Natural killer cell treated with Interleukin-12 subunit alpha and Interleukin-12 subunit beta and Interleukin-15 and Interleukin-18, amount 100 ng/mL, for 72 hours (primary cell): ENCODE measurements at places on chromosomes 2 and 18. TPM values are rescaled to one million over a fixed set of nuclear protein-coding genes. Genes with fewer than 3 reads are reported as not detected.
A peak's percentile ranks its signal among the peaks of the same experiment; 100 is the strongest.

GRCh38 chr2:218291318-218292047, 820 bp downstream of the TMBIM1 start:
- H3K27ac ChIP-seq: peak overlapping the region; percentile 81
- H3K27me3 ChIP-seq: no peaks in the 10 kb centered on the region
- H3K4me3 ChIP-seq: peak overlapping the region; percentile 91

DNA sequence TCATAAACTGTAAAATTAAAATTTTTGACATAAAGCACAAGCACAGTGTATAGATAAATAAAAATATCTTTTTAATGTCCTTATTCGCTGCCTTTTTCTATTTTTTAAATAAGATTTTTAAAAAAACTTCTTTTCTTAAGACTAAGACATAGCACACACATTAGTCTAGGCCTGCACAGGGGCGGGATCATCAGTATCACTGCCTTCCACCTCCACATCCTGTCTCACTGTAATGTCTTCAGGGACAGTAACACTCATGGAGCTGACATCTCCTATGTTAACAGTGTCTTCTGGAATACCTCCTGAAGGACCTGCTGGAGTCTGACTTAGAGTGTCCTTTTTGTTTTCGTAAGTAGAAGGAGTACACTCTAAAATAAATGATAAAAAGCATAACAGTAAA, 33.0 kb downstream of the VAPA start:
- no peaks in the 10 kb centered on the region for H3K27me3 ChIP-seq
- no peak for DNase-seq
- no peak overlapping the region for H3K4me3 ChIP-seq
- H3K36me3 ChIP-seq: no peaks in the 10 kb centered on the region

DNA sequence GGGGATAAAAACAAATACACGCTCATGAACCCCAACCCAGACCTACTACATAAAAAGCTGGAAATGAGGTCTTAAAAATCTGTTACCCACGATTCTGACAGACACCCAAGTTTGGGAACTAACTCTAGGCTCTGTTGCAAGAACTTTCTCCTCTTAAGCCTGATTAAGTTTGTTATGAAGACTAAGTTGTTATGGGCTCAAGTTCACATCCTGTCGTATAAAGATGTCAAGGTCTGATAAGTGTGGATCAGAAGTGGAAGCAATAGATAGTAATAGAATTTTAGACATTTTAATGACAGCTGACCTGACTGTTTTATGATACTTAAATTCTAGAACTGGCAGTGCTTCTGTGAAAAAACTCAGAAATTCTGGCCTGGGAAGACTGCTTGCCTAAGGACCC, 43.2 kb downstream of the LPIN2 start:
- peaks cover 69% of the 10 kb centered on the region for H3K4me1 ChIP-seq
- H3K27me3 ChIP-seq: no peaks in the 10 kb centered on the region
- H3K36me3 ChIP-seq: no peaks in the 10 kb centered on the region

- DNase-seq: no peak
- no peak overlapping the region for H3K27ac ChIP-seq
- H3K36me3 ChIP-seq: no peaks in the 10 kb centered on the region
- H3K27me3 ChIP-seq: peaks cover 5% of the 10 kb centered on the region
Observed at GRCh38 chr2:161873707-161874106, 200.3 kb downstream of the DPP4 start.

- no peak for DNase-seq
- H3K4me1 ChIP-seq: no peaks in the 10 kb centered on the region
- H3K27ac ChIP-seq: no peak overlapping the region
- H3K4me3 ChIP-seq: no peak overlapping the region
- H3K36me3 ChIP-seq: peaks cover 9% of the 10 kb centered on the region
Observed at GRCh38 chr2:53217250-53217649, 550.4 kb upstream of the CHAC2 start.

GRCh38 chr18:12737243-12737902, 34.5 kb downstream of the PSMG2 start:
- H3K27me3 ChIP-seq: no peaks in the 10 kb centered on the region
- H3K4me1 ChIP-seq: no peaks in the 10 kb centered on the region
- H3K4me3 ChIP-seq: no peak overlapping the region
- DNase-seq: no peak

- peak; percentile 66 for DNase-seq
- H3K36me3 ChIP-seq: no peaks in the 10 kb centered on the region
- peaks cover 16% of the 10 kb centered on the region for H3K27me3 ChIP-seq
Observed at GRCh38 chr2:109545828-109546713, 67.7 kb downstream of the SEPTIN10 start.

DNA sequence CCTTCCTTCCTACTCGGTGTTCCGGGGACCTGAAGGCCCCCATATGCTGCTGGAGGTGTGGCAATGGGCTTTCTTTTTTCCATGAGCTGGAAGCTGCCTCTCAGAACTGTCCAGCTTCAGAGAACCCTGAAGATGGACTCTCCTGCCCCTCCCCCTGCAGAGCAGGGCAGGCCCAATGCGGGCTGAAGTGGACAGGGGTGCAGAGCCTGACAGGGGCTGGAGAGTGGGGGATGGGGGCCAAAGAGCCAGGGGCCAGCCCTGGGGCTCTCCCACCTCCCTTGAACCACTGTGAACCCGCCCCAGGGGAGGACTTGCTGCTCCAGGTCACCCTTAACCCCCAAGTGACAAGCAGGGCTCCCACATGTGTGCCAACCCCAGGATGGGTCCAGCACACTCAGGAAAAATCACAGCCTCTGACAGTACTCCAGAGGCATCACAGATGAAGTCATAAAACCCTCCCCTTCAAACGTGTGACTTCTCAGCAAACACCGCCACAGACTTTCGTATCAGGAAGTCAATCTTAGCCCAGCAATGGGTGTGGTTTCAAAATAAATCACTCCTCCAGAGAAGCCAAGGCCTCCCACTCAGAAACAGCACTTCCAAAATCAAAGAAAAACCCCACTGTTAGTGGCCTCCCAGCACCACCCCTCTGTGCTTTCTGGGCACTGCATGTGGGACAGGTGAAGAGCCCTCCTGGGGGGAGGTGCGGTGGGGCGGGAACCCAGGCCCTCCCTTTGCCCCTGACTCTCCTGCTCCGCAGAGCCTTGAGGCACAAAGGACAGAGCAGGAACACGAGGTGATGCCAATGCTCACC, 135.8 kb downstream of the HDAC4 start:
- no peaks in the 10 kb centered on the region for H3K36me3 ChIP-seq
- H3K27me3 ChIP-seq: peaks cover under 1% of the 10 kb centered on the region
- peak; percentile 84 for DNase-seq
- peak overlapping the region; percentile 89 for H3K27ac ChIP-seq
- H3K4me1 ChIP-seq: peaks cover 78% of the 10 kb centered on the region

DNA sequence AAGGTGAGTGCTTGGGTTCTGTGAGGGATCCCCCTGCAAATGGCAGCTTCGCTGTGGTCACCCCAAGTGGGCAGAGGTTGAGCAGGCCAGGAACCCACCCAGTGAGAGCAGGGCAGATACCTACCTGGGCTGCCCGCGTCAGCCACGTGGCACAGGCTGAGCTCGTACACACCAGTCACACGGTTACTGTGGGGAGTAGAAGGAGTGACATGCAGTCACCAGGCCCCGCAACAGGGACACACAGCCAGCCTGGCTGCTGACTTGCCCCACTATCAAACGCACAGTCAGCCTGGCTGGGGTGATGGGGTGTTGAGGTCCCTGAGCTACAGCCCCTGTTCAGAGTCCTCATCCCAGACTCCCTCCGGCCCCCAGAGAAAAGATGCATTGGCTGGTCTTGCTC, 32.2 kb downstream of the AQP12A start:
- no peak for DNase-seq
- H3K27me3 ChIP-seq: no peaks in the 10 kb centered on the region
- no peak overlapping the region for H3K27ac ChIP-seq
- no peaks in the 10 kb centered on the region for H3K4me1 ChIP-seq

Gene PSD4
- 305 TPM for total RNA-seq

Gene TXNDC2
- not detected for total RNA-seq

Gene UGT1A10
- not detected for total RNA-seq

Gene RGPD3
- 0.92 TPM for total RNA-seq

- peaks cover 29% of the 10 kb centered on the region for H3K4me1 ChIP-seq
- peak overlapping the region; percentile 91 for H3K27ac ChIP-seq
- no peaks in the 10 kb centered on the region for H3K27me3 ChIP-seq
- peaks cover 4% of the 10 kb centered on the region for H3K36me3 ChIP-seq
Observed at GRCh38 chr2:160429248-160430000, 64.2 kb downstream of the RBMS1 start.

DNA sequence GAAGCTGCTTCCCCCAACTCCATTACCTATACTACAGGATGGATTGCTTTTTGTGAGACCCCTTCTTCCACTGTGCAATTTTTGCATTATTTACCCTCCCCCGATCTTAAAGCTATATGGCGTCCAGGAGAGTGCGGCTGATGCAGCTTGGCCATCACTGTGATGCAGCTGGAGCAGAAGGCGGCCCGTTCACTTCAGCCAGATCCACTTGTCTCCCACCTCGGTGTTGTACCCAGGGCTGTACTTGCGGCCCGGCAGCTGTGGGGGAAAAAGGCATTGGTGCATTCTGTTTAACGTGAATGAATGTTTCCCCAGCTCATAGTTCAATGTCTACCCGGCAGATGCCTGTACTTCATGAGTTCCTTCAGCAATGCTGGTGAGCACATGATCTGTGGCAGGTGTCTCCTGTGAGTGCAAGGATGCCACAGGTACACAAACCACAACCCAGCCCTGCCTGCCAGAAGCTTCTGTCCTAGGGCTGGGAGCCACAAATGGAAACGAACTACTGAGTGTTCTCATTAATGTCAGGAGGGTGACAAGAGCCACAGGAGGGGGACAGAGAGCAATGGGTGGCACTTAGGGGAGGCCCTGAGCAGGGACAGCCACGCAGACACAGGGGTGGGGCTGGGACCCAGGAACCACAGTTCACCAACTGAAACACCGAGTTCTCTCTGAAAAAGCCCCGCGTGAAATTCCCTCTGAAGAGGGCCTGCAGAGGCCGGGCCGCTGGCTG, 64.0 kb downstream of the NDUFA10 start:
- no peaks in the 10 kb centered on the region for H3K36me3 ChIP-seq
- no peak for DNase-seq
- H3K27ac ChIP-seq: no peak overlapping the region
- no peak overlapping the region for H3K4me3 ChIP-seq
- H3K27me3 ChIP-seq: no peaks in the 10 kb centered on the region

- H3K36me3 ChIP-seq: peaks cover 37% of the 10 kb centered on the region
- H3K4me1 ChIP-seq: peaks cover 74% of the 10 kb centered on the region
- H3K27ac ChIP-seq: peak overlapping the region; percentile 96
- peak; percentile 78 for DNase-seq
- no peaks in the 10 kb centered on the region for H3K27me3 ChIP-seq
Observed at GRCh38 chr18:69898241-69898861, 49.3 kb downstream of the CD226 start.

- H3K4me1 ChIP-seq: peaks cover 15% of the 10 kb centered on the region
- no peak for DNase-seq
- H3K27ac ChIP-seq: no peak overlapping the region
- no peak overlapping the region for H3K4me3 ChIP-seq
Observed at GRCh38 chr2:112683550-112684414, 37.0 kb upstream of the NT5DC4 start.

GRCh38 chr2:237894986-237895543, 35.6 kb downstream of the RAMP1 start:
- H3K4me3 ChIP-seq: no peak overlapping the region
- H3K27ac ChIP-seq: no peak overlapping the region
- no peaks in the 10 kb centered on the region for H3K36me3 ChIP-seq
- no peaks in the 10 kb centered on the region for H3K27me3 ChIP-seq
- H3K4me1 ChIP-seq: peaks cover 35% of the 10 kb centered on the region

DNA sequence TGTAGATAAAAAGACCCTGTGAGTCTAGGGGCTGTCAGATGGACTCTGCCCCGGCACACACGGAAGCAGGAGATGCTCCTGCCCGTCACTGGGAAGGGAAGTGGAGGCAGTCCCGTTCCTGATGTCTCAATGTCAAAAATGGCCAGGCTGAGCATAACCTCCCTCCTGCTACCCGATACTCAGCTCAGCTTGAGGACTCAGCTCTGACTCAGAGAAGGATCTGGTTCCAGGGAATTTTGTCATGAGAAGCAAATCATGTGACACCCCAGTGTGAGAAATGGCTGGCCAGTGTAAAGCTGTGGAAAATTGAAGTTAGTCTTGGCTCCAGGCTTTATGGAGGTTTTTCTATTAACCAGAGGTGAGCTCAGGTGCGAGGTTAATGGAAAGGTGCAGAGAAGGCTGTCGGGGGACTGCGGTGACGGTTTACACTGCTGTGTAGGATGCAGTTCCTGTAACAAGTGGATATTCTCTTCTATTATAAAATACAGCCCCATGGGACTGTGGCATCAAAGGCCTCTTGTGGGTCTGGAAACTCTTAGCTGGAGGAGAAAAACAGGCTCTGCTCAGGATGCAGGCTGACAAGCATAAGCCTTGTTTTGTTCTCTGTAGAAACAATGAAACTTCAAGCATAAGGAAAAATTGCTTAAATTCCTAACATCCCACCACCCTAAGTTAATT, 24.7 kb upstream of the AGAP1 start:
- no peak overlapping the region for H3K4me3 ChIP-seq
- no peaks in the 10 kb centered on the region for H3K36me3 ChIP-seq
- peaks cover 14% of the 10 kb centered on the region for H3K27me3 ChIP-seq
- no peak overlapping the region for H3K27ac ChIP-seq
- no peak for DNase-seq

DNA sequence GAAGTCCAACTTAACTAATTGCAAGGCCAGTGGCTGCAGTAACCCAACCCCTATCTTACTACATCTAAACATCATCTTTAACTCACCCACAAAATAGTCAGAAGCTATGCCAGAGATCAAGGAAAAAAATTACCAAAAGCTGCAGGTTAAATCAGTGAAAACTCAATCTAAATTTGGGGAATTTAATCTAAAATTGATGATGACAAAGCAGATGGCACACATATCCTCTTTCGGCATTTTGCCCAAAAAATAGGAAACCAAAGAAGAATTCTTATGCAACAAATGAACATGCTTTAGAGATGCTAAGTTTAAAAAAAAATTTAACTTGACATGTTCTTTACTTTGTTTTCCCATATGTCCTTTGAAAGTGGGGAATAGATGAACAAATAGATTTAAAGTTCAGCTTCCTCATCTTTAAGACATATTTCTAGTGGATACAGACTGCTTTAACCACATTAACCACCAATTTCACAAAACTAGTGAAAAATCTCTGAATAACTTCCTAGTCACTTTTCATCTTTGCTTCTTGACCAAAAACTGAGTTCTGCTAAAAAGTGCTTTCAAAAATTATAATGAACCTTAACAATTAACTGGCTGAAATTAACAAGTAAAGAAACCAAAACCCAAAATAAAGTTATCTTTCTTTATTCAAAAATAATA, 74.3 kb upstream of the CCDC150 start:
- no peak for DNase-seq
- H3K4me3 ChIP-seq: no peak overlapping the region
- no peaks in the 10 kb centered on the region for H3K4me1 ChIP-seq
- H3K27ac ChIP-seq: no peak overlapping the region
- H3K27me3 ChIP-seq: peaks cover 28% of the 10 kb centered on the region

Gene KCNS3
- not detected for total RNA-seq

Gene PMAIP1
- 76.0 TPM for total RNA-seq

DNA sequence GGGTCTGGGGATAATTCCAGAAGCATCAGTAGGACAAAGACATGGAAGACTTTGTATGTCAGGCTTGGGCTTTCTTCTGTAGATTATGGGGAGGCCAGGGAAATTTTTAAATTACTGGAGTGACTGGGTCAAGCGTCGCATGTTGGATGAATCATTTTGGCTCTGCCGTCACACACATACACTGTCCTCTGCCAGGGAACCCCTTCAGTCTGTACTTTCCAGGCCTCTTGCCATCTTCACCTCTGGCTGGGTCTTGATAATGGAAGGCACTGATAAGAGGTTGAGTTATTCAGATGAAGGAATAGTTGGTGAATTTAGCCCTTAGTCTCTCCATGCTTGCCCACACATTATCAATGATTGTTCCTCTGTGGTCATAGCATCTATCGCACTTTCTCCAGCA, 895.1 kb upstream of the CELF4 start:
- H3K36me3 ChIP-seq: peaks cover 7% of the 10 kb centered on the region
- DNase-seq: no peak
- H3K27me3 ChIP-seq: no peaks in the 10 kb centered on the region
- no peak overlapping the region for H3K4me3 ChIP-seq
